ENCODE measurements at places on chromosomes 4 and X.
A peak's percentile ranks its signal among the peaks of the same experiment; 100 is the strongest.

- no peak for DNase-seq
These were observed 1.0 kb downstream of the PGRMC2 start for GRCh38 chr4:128286474-128287058.

DNA sequence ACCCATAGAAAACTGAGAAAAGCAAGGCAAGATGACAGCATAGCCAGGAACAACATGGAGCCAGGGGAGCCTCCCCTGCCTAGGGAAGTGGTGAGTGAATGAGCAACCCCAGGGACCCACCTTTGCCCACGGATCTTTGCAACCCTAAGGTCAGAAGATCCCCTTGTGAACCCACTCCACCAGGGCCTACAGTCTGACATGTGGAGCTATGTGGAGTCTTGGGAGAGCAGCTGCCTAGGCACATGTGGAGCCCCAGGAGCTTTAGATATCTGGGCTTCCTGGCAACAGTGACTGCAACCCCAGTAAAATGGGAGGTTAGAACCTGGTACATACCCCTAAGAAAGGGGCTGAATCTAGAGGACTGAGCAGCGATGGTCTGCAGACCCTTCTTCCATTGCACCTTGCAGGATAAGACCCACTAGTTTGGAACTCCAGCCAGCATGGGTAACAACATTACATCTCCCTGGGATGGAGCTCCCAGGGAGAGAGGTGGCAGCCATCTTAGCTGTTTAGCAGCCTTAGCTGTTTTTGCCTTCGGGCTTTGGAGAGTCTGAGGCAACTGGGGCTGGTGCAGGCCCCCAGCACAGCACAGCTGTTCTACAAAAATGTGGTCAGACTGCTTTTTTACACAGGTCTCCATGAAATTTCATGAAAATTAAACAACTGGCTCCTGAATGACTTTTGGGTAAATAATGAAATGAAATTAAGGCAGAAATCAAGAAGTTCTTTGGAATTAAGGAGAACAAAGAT, 104.7 kb upstream of the TRIM2 start:
- DNase-seq = no peak

DNA sequence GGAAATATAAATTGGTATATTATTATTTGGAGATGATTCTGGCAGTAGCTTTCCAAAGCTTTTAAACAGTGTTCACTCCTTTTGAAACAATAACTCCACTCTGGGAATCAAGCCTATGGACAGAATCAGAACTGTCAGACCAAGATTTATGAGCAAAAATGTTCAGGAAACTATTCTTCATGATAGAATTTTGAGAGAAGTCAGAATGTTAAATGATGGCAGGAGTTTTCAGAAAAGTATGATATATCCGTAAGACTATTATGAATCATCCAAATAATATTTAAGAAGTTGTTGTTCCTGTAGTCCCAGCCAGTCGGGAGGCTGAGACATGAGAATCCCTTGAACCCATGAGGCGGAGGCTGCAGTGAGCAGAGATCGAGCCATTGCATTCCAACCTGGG, 50.5 kb upstream of the ADGRG2 start:
- no peak for DNase-seq

DNA sequence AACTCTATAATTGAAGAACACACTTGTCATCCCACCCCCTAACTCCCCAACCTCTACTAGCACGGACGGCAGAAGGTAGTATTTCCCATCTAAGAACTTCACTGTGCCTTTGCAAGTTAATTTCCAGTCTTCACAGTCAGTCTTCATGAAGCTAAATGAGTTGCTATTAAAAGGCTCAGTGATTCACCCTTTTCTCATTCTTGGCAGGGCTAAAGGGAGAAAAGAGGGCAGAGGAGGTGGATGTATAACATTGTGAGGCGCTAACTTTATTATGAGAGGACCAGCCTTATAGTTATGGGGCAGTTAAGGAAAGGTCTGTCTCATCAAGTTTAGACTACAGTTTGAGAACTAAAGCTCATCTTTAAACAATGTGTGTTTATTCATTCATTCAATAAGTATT, 161.0 kb upstream of the S100G start:
- DNase-seq = no peak

GRCh38 chr4:113637823-113638561, 123.5 kb downstream of the CAMK2D start:
- DNase-seq = peak; percentile 75

DNA sequence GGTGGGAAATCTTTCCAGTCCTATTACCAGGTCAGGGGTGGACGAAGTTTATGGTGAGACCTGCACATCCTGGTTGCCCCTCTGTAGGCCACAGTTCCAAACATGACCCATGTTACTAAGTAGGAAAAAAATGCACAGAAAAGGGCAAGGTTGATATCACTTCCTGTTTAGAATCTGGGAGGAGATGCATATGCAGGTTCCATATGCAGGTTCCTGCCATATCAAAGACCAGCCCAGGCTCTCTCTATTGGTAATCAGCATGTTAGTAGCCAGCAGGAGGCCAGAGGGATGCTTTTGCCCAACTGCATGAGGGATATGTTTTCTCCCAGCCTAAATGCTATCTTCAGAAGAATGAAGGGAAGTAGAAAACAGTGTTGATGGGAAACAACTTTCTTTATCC, 657.2 kb downstream of the ANKRD50 start:
- DNase-seq = no peak

GRCh38 chr4:6957148-6957520, 47.5 kb downstream of the TBC1D14 start:
- no peak for DNase-seq

DNA sequence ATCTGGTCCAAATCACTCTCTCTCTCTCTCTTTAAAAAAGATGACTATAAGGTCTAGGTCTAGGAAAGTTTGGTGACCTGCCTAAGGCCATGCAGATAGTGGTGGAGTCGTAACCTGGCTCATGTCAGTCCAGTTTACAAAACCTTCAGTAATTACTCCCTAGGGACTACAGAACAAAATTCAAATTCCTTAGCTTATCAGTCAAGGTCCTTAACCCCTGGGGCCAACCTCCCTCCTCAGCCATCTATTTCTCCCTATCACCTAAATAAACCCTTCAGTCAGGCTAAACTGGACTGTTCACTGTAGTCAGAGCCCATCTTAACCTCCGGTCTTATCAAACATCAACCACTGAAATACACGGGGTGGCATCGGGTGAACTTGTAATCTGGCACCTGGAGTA, 68.9 kb downstream of the MAP3K15 start:
- DNase-seq = no peak

- DNase-seq = no peak
These were observed 10.2 kb downstream of the SOD3 start for GRCh38 chr4:24805566-24805965.

DNA sequence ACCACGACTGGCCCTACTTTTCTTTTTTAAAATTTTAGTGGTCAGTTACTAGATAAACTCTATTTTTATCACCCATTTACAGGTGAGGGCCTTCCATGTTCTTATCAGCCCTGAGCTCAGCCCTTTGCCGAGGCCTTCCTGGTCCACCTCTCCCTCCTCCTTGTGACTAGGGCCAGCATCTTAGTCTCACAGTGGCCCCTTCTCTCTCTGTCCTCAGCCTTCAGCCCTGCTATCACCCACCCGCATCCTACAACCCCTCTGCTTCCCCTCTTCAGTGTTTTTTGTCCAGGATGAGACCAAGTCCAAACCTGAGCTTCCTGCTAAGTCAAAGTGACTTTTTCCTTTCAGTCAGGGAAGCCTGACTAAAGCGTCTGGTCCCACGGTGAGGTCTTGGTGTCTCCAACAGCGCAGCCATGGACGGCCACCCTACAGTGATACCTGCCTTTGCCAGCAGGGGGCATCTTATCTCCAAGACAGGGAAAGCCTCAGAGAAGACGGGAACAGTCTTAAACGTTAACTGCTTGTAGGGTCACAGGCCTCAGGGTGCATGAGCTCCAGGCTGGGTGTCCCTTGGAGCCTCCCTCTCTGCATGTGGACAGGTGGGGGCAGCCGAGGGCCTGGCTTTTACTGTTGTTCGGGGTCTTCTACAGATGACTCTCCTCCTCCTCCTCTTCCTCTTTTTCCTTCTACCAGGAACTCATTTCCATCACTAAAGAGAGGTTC, 11.7 kb upstream of the GAGE10 start:
- DNase-seq = no peak

DNA sequence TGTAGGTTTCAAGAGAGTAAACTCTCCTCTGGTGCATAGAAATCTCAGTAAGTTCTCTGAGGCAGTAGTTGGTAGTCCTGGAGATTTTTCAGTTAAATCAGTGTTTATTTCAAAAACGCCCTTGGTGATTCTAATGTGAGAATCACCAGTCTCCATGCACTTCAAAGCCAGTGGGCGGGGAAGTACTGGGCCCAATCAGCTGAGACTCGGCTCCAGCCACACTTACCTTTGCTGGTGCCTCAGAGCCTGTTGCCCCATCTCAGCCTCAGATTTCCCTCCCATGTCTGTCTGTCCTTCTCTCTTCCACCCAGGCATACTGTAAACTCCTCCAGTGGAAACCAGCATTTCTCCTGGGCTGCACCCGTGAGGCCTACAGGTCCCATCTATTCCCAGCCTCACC, 7.4 kb upstream of the MGST2 start:
- no peak for DNase-seq

GRCh38 chrX:36575670-36576069, 432.5 kb upstream of the FAM47C start:
- DNase-seq = no peak

DNA sequence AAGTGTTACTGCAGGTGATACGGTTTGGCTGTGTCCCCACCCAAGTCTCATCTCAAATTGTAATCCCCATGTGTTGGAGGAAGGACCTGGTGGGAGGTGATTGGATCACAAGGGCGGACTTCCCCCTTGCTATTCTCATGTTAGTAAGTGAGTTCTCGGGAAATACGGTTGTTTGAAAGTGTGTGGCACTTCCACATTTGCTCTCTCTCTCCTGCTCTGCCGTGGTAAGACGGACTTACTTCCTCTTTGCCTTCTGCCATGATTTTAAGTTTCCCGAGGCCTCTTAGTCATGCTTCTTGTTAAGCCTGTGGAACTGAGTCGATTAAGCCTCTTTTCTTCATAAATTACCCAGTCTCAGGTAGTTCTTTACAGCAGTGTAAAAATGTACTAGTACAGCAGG, 65.2 kb upstream of the SLC7A11 start:
- DNase-seq = no peak

- no peak for DNase-seq
These were observed 149.5 kb downstream of the NR3C2 start for GRCh38 chr4:148292686-148293085.

DNA sequence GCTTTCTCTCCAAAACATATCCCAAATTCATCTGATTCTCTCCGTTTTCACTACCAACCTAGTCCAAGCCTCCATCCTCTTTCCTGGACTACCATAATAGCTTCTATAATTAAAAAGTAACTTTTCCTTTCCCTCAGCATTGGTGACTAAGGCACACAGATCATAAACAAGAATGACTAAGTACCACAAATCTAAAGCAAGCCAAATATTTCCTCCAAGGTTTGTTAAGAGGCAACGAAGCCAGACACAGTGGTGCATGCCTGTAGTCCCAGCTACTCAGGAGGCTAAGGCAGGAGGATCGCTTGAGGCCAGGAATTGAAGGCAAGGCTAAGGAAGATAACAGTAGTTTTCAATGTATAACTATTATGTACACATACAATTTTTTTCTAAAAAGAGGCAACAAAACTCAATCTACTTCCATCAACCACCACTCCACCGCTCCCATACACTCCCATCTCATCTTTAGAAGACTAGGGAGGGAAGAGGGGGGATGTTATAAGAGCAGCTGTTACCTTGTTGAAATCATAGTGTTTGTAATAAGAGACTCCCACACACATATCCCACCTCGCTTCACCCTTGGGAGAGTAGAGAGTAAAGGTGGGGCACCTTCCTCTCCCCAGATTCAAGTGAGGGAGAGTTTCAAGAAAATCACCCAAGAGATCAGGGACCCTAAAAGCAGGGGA, 4.2 kb upstream of the JCHAIN start:
- DNase-seq = no peak
